AG09319 (cell line): ENCODE measurements at places on chromosomes 1 and 21.

- DNase-seq: no peak
Observed at GRCh38 chr1:48120621-48121020, 101.9 kb upstream of the SLC5A9 start.

DNA sequence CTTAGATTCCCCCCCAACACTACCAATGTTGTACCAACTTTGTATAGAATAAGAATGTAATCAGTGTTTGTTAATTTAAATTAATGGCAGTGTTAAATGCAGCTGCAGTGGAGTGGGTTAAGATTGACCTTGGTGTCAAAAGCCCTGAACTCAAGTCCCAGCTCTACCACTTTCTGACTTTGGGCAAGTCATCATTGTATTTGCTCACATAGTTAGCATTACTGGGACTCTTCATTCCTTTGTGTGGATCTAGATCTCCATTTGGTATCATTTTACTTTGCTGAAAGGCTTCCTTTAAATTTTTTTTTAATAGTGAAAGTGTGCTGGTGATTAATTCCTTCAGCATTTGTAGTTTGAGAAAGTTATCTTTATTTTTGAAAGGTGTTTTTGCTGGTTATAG is 22.2 kb upstream of the PHGDH start:
- DNase-seq: no peak

DNA sequence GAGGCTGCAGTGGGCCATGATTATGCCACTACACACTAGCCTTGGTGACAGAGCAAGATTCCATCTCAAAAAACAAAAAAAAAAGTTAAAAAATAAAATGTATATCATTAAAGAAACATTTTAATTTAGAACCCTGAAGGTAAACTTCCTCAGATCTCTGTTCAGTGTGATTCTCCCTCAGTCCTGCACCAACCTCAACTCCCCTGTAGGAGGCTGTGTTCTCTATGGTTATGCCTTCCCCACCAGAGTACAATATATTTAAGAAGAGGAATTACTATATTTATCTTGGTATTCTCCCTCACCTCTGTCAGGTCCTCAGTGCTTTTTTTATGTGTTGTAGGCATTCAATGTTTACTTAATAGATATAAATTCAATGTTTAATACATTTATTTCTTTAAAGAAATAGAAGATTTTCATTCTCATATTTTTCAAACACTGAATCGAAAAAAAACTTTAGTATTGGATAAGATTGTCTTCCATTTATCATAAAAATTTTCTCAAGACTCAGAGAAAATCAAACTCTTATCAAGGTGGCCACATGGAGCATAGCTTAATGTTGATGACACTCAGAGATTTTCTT is 4.8 kb upstream of the LRRC8B start:
- DNase-seq: no peak

- no peak for DNase-seq
Observed at GRCh38 chr1:113557187-113557586, 166.9 kb downstream of the MAGI3 start.

GRCh38 chr1:61301824-61302657 is 219.7 kb downstream of the NFIA start:
- DNase-seq: peak; percentile 46

DNA sequence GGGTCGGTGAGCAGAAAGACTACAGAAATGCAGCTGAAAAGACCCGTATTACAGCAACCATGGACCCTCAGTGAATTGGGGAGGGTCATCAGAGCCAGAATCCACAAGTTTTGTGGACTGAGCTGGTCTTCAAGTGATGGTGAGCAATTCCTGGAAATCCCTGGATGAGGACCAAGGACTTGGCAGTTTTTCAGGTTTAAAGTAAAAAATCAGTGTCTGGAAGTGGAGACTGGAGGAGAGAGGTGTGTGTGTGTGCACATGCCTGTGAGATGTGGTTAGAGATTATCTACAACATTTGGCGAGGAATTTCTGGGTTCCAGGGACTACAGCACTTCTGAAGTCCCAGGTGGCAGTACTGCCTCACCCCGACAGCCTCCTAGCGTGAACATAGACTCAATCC is 56.4 kb downstream of the KIRREL1 start:
- no peak for DNase-seq

DNA sequence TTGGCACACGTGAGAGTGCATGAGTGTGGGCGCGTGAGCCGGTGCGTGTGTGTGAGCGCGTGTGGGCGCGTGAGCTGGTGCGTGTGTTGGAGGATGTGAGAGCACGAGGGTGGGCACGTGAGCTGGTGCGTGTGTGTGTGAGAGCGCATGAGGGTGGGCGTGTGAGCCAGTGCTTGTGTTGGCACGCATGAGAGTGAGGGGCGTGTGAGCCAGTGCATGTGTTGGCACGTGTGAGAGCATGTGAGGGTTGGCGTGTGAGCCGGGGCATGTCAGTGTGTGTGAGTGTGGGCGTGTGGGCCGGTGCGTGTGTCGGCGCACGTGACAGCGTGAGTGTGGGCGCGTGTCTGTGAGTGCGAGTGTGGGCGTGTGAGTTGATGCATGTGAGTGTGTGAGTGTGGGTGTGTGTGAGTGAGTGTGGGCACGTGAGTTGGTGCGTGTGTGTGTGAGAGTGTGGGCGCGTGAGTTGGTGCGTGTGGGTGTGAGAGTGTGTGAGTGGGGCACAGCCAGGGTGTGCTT is 45.7 kb upstream of the ARHGEF16 start:
- DNase-seq: no peak

GRCh38 chr1:220791285-220791684 is 4.6 kb downstream of the MTARC1 start:
- DNase-seq: no peak

DNA sequence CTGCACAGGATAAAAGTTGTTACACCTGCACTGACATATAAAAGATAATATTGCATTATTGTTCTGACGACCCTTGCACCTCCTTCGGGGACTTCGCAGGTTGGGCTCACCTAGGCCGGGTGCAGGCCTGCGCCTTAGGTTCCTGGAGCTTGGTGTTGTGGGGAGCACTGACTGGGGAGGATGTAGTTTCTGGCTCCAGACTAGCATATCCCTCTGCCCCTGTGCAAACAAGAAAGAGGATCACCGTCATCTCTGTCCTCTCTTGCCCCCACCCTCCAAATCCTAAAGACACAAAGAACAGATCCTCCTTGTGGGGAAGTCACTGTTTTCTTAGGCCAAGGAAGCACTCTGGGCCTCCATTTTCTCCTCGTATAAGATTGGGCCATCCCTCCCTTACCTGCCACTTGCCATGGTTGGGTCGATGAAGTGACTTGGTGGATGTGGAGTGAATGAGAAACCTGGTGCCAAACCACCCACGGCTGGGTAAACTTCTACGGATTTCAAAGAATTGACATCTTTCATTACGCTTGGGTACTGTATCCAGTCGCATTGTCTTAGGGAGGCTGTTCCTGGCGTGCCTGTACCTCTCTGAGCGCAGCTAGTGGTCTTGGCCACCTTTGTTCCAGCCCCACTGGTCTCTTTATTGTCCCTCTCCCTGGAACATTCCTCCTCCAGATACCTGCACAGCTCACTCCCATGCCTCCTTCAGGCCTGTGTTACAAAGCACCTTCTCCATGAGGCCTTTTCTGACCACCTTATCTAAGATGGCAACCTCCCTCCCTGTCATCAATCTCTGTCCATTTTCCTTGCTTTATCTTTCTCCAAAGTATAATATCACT is 34.4 kb upstream of the PKP1 start:
- DNase-seq: no peak

DNA sequence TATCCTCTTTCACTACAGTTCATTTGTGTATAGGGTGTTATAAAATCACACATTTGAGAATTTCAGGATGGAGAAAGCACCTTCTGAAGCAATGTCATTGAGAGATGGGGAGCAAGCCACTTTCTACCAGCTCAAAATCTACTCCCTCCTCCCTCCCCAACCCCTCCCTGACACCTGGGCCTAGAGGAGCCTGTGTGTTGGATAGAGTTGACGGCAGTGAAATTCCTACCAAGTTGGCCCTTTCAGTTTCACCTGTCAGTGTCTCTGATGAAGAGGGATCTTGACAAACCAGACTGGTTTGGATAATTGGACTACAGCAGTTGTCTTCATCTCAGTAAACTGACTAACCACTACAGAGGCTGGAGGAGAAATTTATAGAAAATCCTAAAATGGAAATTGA is 125.0 kb upstream of the HOOK1 start:
- no peak for DNase-seq

DNA sequence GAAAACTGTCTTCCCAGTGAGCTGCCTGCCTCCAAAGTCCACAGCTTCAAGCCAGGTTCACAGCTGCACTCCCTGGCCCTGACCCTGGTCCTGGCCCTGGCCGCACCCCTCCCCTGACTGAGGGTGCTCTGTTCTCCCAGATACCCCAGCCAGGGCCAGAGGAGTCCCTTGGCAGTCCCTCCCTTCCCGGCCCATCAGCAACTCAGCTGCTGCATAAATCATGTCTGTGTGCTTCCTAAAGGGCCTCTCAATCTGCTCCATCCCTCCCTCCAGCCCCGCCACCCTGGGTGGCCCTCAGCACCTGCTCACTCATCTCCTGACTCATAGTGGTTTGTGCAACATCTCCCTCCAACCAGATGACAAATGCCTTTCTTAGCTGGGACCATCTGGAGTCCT is 24.8 kb upstream of the C1orf174 start:
- DNase-seq: no peak

GRCh38 chr1:205454903-205455335 is 926 bp downstream of the BLACAT1 start:
- no peak for DNase-seq

GRCh38 chr1:164907666-164908065 is 348.7 kb downstream of the PBX1 start:
- DNase-seq: no peak

DNA sequence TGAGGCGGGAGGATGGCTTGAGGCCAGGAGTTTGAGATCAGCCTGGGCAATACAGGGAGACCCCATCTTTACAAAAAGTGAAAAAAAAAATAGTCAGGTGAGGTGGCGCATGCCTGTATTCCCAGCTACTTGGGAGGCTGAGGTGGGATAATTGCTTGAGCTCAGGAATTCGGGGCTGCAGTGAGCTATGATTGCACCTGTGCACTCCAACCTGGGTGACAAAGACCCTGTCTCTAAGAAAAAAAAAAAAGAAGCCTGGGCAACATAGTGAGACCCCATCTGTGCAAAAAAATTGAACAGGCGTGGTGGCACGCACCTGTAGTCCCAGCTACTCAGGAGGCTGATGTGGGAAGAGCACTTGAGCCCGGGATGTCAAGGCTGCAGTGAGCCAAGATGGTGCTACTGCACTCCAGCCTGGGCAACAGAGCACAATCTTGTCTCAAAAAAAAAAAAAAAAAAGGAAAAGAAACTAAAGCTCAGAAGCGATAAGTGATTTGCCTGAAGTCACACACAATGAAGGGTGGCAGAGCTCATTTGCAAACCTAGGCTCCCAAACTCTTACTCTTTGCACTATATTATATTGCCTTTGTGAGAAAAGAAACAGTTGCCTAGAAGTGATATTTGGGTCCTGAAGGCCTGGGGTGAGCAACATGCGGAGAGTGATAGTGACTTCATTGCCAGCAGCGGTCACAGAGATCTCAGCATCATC is 2.0 kb downstream of the CCDC24 start:
- DNase-seq: no peak

- DNase-seq: no peak
Observed at GRCh38 chr1:236204656-236205055, 62.3 kb downstream of the GPR137B start.

DNA sequence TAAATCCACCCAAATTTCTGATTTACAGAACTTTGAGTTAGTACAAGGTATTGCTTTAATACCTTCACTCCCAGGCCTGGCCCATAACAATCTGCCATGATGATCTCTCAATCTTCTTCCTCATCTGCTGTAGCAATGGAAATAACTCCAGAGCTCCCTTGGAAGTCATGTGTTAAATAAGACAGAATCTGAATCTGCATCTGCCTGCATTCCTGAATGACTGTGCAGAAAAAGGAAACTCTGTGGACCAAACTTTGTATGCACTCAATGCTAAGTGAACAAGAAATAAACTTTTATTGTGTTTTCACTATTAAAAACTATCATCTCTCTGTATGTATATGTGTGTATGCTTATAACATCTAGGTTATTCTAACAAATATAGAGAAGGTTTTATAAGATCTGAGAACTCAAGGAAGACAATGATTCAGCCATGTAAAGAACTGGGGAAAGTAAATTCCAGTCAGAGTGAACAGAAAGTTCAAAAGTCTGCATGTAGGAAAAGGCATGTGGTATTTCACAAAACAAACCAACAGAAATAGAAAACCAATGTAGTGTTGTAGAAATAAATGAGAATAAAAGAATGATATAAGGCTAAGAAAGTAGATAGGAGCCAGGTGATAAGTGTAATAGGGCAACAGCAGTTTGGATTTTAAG is 390.2 kb downstream of the USH2A start:
- DNase-seq: no peak

- no peak for DNase-seq
Observed at GRCh38 chr1:208888376-208888775, 644.2 kb upstream of the PLXNA2 start.

- no peak for DNase-seq
Observed at GRCh38 chr1:160080381-160081100, 797 bp upstream of the KCNJ9 start.

- no peak for DNase-seq
Observed at GRCh38 chr1:169368406-169368769, 393 bp downstream of the BLZF1 start.

- DNase-seq: no peak
Observed at GRCh38 chr1:90841473-90841872, 124.4 kb upstream of the BARHL2 start.

DNA sequence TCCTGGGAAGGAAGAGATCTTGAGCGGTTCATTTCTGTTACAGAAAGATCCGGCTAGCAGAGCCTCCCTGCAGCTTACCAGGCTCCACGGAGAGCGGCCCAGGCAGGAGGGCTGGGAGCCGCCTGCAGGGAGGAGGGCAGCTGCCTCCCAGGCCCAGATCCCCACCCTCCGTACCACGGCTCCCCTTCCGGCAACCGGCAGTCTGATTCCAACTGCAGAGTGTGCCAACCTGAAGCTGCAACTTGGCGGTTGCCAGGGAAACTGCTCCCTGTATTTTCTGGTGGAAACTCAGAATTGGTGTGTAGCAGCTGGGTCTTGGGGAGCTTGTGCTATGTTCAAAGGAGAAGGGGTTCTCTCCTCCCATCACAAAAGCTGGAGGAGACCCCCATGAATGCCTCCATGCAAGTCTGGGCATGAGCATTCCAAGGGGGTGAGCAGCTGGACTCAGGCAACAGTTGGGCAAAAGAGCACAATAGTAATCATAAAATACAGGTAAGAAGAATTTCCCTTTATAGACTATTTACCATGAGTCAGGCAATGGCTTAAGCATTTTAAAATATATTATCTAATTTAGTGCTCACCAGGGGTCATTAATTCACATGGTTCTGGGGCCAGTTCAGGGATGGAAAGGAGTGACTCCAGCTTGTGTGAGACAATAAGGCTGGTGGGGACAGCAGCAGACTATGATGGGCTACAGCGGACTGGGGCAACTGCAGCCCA is 46.1 kb upstream of the KAZN start:
- DNase-seq: no peak

- no peak for DNase-seq
Observed at GRCh38 chr1:204180133-204180532, 14.0 kb upstream of the REN start.

- DNase-seq: no peak
Observed at GRCh38 chr1:171711643-171712042, 30.2 kb downstream of the VAMP4 start.

DNA sequence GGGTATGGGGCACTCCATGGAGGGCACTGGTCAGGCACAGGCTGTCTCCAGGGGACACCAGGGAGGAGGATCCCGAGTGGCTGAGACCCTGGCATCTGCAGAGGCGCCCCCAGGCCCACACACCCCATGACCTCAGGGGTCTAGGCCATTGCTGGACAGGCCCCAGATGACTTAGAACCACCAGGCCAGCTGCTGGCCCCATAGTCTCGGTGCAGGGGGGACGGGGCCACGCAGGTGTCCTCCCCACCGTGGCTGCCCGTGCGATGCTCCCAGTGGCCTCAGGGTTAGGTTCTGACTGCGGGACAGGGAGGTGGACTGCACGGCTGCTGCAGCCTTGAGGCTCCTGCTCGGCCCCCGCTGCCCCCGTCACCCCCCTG is 44.0 kb downstream of the MORN1 start:
- no peak for DNase-seq
